ENCODE measurements at places on chromosomes 1 and 21. TPM values are rescaled to one million over a fixed set of nuclear protein-coding genes. Genes with fewer than 3 reads are reported as not detected.

Gene CELSR2
- total RNA-seq = 1.2 TPM

Gene TMEM167B
- total RNA-seq = 26.3 TPM

Gene CD84
- not detected for total RNA-seq

Gene S100A7
- not detected for total RNA-seq

Gene CCNL2
- 62.8 TPM for total RNA-seq

Gene SIK1
- total RNA-seq = 1.7 TPM

Gene ANKRD35
- total RNA-seq = 0.12 TPM

Gene LCE2B
- not detected for total RNA-seq

Gene NHLH1
- not detected for total RNA-seq

Gene EDN2
- total RNA-seq = not detected

Gene BMP8B
- total RNA-seq = 2.4 TPM

Gene PEX10
- total RNA-seq = 27.9 TPM

Gene MFAP2
- 16.9 TPM for total RNA-seq

Gene CYB561D1
- total RNA-seq = 4.8 TPM

Gene SYNC
- 20.5 TPM for total RNA-seq

Gene RGS7
- total RNA-seq = not detected

Gene RPS6KA1
- total RNA-seq = 51.8 TPM
